ENCODE measurements at places on chromosomes 3 and 15. TPM values are rescaled to one million over a fixed set of nuclear protein-coding genes. Genes with fewer than 3 reads are reported as not detected.

GRCh38 chr3:135792858-135793475, 172.6 kb upstream of the PPP2R3A start:
- no peaks in the 10 kb centered on the region for H3K4me1 ChIP-seq
- no peaks in the 10 kb centered on the region for H3K36me3 ChIP-seq
- H3K27me3 ChIP-seq: no peaks in the 10 kb centered on the region
- no peak for DNase-seq

DNA sequence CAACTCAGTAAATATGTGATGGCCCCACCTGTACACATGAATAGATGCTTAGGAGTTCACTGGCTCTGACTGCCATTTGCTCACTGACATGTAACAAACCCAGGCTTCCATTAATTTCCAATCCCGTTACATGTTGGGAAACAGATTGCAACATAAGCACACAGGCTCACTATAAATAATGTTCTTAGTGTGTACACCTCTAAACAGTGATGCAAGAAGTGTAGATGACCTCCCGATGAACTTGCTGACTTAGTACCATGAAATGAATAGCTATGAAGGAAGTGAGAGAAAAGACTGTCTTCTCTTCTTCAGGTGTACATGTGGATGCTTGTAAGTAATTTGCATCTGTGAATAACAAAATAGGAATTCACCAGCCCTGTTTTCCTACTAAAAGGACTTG, 21.4 kb upstream of the FSIP1 start:
- no peaks in the 10 kb centered on the region for H3K4me1 ChIP-seq
- no peak overlapping the region for H3K27ac ChIP-seq
- no peaks in the 10 kb centered on the region for H3K27me3 ChIP-seq
- DNase-seq: no peak

GRCh38 chr3:154125378-154126030, 4.3 kb downstream of the ARHGEF26 start:
- H3K4me1 ChIP-seq: peaks cover 23% of the 10 kb centered on the region
- H3K27ac ChIP-seq: no peak overlapping the region
- no peak overlapping the region for H3K4me3 ChIP-seq
- no peaks in the 10 kb centered on the region for H3K36me3 ChIP-seq
- peaks cover 36% of the 10 kb centered on the region for H3K27me3 ChIP-seq

DNA sequence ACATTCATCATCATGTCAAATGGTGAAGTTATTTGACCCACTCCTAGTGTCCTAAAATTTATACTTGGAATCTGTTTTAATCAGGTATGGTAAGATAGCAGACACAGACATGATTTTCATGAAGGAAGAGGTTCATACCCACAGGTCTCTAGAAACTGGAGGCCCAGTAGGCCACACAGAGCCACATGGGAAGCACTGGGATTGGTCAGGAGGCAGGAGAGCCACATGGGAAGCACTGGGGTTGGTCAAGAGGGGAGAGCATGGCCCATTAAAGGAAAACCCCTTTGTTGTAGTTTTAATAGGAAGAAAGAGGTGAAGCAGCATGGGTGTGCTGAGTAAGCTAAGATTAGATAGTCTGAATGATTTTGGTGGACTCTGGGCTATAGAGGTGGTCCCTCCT, 356.9 kb downstream of the MFSD1 start:
- no peaks in the 10 kb centered on the region for H3K27me3 ChIP-seq
- H3K27ac ChIP-seq: no peak overlapping the region
- no peaks in the 10 kb centered on the region for H3K4me1 ChIP-seq
- H3K36me3 ChIP-seq: no peaks in the 10 kb centered on the region

GRCh38 chr3:118144919-118145318, 889.7 kb downstream of the IGSF11 start:
- no peak overlapping the region for H3K4me3 ChIP-seq
- DNase-seq: peak; percentile 92
- no peaks in the 10 kb centered on the region for H3K27me3 ChIP-seq
- H3K36me3 ChIP-seq: no peaks in the 10 kb centered on the region
- H3K27ac ChIP-seq: no peak overlapping the region

- DNase-seq: no peak
- H3K27ac ChIP-seq: no peak overlapping the region
- H3K27me3 ChIP-seq: peaks cover 25% of the 10 kb centered on the region
- H3K4me1 ChIP-seq: peaks cover 11% of the 10 kb centered on the region
- no peak overlapping the region for H3K4me3 ChIP-seq
Measured at GRCh38 chr15:41553731-41554130, 5.3 kb upstream of the TYRO3 start.

- H3K27ac ChIP-seq: no peak overlapping the region
- no peaks in the 10 kb centered on the region for H3K36me3 ChIP-seq
- no peak overlapping the region for H3K4me3 ChIP-seq
- peaks cover 2% of the 10 kb centered on the region for H3K4me1 ChIP-seq
- H3K27me3 ChIP-seq: no peaks in the 10 kb centered on the region
Measured at GRCh38 chr3:15107075-15107947, 8.4 kb upstream of the RBSN start.

Gene ALPK3
- total RNA-seq: 1.1 TPM

GRCh38 chr3:124797426-124797945, 67.2 kb downstream of the UMPS start:
- no peak for DNase-seq
- H3K4me1 ChIP-seq: peaks cover 8% of the 10 kb centered on the region
- no peak overlapping the region for H3K4me3 ChIP-seq

- DNase-seq: no peak
- no peaks in the 10 kb centered on the region for H3K36me3 ChIP-seq
- no peak overlapping the region for H3K4me3 ChIP-seq
Measured at GRCh38 chr15:88447206-88447605, 20.0 kb downstream of the MRPL46 start.

- DNase-seq: no peak
- H3K4me1 ChIP-seq: no peaks in the 10 kb centered on the region
- H3K27ac ChIP-seq: no peak overlapping the region
- no peaks in the 10 kb centered on the region for H3K36me3 ChIP-seq
Measured at GRCh38 chr15:97504031-97504792, 456.3 kb upstream of the ARRDC4 start.

GRCh38 chr3:16467393-16467792, 46.1 kb downstream of the RFTN1 start:
- H3K4me3 ChIP-seq: no peak overlapping the region
- no peak for DNase-seq

Gene DUOX1
- 0.61 TPM for total RNA-seq

- no peaks in the 10 kb centered on the region for H3K27me3 ChIP-seq
- H3K27ac ChIP-seq: no peak overlapping the region
- H3K4me3 ChIP-seq: no peak overlapping the region
- H3K4me1 ChIP-seq: no peaks in the 10 kb centered on the region
Measured at GRCh38 chr3:77536038-77536775, 496.3 kb downstream of the ROBO2 start.

DNA sequence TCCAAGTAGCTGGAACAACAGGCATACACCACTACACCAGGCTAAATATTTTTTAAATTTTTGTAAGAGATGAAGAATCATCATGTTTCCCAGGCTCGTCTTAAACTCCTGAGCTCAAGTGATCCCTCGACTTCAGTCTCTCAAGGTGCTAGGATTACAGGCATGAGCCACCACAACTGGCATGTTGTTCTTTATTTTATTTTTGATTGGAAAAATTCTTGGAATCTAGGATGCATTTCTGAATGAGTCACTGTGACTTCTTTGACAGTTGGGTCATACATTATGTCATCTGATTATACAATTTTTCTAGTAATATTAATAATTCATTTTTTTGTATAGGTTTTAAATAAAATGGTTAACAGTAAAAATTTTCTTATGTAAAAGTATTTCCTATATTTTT, 870.2 kb downstream of the SI start:
- no peak overlapping the region for H3K4me3 ChIP-seq
- H3K36me3 ChIP-seq: no peaks in the 10 kb centered on the region
- H3K27ac ChIP-seq: no peak overlapping the region
- H3K4me1 ChIP-seq: no peaks in the 10 kb centered on the region
- no peak for DNase-seq
- no peaks in the 10 kb centered on the region for H3K27me3 ChIP-seq

Gene AHSG
- 0.33 TPM for total RNA-seq

Gene KCTD6
- total RNA-seq: 8.6 TPM

- no peak overlapping the region for H3K4me3 ChIP-seq
- H3K36me3 ChIP-seq: no peaks in the 10 kb centered on the region
- DNase-seq: no peak
- no peaks in the 10 kb centered on the region for H3K27me3 ChIP-seq
- no peaks in the 10 kb centered on the region for H3K4me1 ChIP-seq
Measured at GRCh38 chr3:96202181-96202580, 612.2 kb upstream of the EPHA6 start.

Gene RASGRF1
- 0.47 TPM for total RNA-seq

DNA sequence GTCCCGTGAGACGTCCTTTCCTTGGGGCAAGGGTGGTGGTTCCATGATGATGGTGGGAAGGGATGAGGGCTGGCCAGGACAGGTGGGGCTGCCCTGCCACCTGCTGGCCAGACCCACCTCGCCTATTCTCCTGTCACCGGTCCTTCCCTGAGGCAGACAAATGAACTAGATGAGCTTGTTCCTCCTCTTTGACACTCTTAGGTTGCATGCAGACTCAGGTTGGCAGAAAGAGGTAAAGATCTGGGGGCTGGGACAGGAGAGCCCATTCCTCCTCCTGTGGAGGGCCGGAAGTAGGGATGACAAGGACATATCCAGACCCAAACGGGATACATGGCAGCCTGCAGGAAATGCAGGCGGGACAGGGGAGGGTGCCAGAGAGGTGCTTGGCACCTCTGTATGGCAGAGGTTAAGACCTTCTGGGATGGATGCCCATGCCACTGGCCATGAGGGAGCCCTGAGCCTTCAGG, 38.6 kb downstream of the ACSBG1 start:
- H3K36me3 ChIP-seq: no peaks in the 10 kb centered on the region
- no peak overlapping the region for H3K27ac ChIP-seq
- H3K4me1 ChIP-seq: no peaks in the 10 kb centered on the region
- DNase-seq: no peak
- no peaks in the 10 kb centered on the region for H3K27me3 ChIP-seq

DNA sequence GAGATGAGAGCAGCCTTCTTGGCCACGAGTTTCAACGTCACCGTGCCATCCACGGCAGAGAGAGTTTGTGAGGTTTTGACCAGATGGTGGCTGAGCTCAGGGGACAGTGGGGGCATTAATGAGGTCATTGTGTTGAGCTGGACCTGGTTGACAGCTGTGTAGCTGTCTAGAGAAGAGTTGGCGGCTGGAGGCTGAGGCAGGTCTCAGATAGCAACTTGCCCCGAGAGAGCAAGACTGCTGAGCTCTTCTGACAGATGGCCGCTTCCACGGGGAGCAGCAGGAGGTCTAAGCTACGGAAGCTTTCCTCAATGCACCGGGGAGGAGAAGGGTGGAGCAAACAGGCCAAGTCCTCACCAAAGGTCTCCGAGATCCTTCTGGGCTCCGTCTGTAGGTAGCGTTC, 44.8 kb upstream of the EIF5A2 start:
- no peak overlapping the region for H3K27ac ChIP-seq
- no peaks in the 10 kb centered on the region for H3K27me3 ChIP-seq
- H3K4me1 ChIP-seq: no peaks in the 10 kb centered on the region

GRCh38 chr15:99052205-99052604, 44.6 kb upstream of the PGPEP1L start:
- no peaks in the 10 kb centered on the region for H3K36me3 ChIP-seq
- no peak overlapping the region for H3K4me3 ChIP-seq
- H3K27me3 ChIP-seq: no peaks in the 10 kb centered on the region
- H3K27ac ChIP-seq: no peak overlapping the region
- peaks cover 3% of the 10 kb centered on the region for H3K4me1 ChIP-seq

DNA sequence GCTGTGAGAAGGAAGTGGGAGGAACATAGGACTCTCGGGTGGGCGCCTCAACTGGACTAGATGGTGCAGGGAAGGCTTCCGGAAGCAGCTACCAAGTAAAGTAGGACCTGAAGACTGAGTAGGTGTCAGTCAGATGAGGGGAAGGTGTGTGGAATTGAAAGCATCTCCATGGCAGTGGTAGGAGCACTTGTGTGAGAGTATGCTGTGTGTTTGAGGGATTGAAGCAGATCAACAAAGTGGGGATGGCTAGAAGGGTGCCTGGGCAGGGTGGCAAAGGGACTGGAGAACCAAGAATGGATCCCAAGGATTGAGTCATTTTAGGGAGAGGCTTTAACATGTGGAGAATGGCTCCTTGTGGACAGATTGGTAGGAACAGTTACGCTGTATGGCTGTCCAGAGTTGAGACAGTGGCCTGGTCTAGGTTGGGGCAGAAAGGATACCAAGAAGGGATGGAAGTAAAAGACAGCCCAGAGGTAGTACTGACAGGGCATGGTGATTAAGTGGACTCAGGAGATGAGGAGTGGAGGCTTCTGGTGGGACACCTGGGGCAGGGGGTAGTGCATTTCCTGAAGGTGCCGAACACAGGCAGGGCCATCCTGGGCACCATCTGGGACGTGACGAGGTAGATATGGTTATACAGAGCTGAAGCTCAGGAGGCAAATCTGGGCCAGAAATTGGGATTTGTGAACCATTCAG, 1.5 kb downstream of the UQCC5 start:
- no peaks in the 10 kb centered on the region for H3K27me3 ChIP-seq
- DNase-seq: no peak
- H3K27ac ChIP-seq: no peak overlapping the region
- H3K36me3 ChIP-seq: peaks cover 11% of the 10 kb centered on the region

DNA sequence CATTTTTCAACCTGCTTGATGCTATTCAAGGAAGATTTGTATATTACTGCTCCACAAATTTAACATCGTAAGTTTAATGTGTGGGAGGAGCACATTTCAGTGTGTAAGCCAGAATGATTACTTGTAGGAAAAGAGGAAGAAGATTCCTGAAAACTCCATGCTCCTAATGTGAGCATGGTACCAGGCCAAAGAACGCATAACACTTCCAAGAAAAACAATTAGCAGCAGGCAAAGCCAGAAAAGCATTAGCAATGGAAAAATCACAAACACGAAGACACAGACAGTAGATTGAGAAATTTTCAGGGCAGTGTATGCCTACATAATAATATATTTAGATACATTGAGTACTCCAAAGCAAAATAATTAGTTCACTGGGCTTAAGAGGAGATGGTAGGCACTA, 96.6 kb upstream of the CBLB start:
- H3K27ac ChIP-seq: no peak overlapping the region
- no peaks in the 10 kb centered on the region for H3K36me3 ChIP-seq
- DNase-seq: no peak
- no peak overlapping the region for H3K4me3 ChIP-seq
- H3K4me1 ChIP-seq: no peaks in the 10 kb centered on the region

Gene TYRO3
- 1.3 TPM for total RNA-seq

Gene HESX1
- total RNA-seq: 2.0 TPM

- H3K36me3 ChIP-seq: no peaks in the 10 kb centered on the region
- no peaks in the 10 kb centered on the region for H3K27me3 ChIP-seq
- DNase-seq: no peak
- H3K4me1 ChIP-seq: no peaks in the 10 kb centered on the region
Measured at GRCh38 chr3:194937882-194938321, 252.2 kb downstream of the FAM43A start.

Gene TGM5
- total RNA-seq: 0.19 TPM

DNA sequence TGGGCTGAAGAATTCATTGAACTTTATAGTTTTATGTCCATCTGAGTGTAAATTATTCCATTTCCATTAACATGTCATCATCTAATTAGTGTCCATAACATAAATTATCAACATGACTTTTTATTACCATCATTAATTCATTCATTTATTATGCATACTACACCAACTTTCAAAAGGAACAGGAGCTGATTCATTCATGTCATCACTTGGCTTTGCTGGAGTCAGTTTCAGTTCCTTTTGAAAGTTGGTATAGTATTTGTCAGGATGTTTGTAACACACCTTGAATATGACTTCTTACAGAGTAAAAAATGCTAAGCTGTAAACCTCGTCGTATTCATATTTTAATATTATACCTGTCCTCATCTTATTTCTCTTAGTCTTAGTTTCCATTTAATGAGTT, 298.0 kb upstream of the RBMS3 start:
- H3K36me3 ChIP-seq: no peaks in the 10 kb centered on the region
- no peak overlapping the region for H3K4me3 ChIP-seq
- no peak overlapping the region for H3K27ac ChIP-seq
- no peaks in the 10 kb centered on the region for H3K4me1 ChIP-seq
- no peaks in the 10 kb centered on the region for H3K27me3 ChIP-seq
- DNase-seq: no peak
